ENCODE measurements at places on chromosomes 2 and 18.

- H3K27ac ChIP-seq, result no peak overlapping the region
- no peaks in the 10 kb centered on the region for H3K36me3 ChIP-seq
- peaks cover 5% of the 10 kb centered on the region for H3K4me1 ChIP-seq
- H3K4me3 ChIP-seq, result no peak overlapping the region
- DNase-seq, result no peak
- H3K27me3 ChIP-seq, result no peaks in the 10 kb centered on the region
Observed at GRCh38 chr2:215743066-215743465, 270.3 kb downstream of the MREG start.

GRCh38 chr2:62143696-62144095 is 52.2 kb upstream of the B3GNT2 start:
- peaks cover 14% of the 10 kb centered on the region for H3K4me1 ChIP-seq
- no peaks in the 10 kb centered on the region for H3K36me3 ChIP-seq
- H3K27ac ChIP-seq, result no peak overlapping the region
- H3K4me3 ChIP-seq, result no peak overlapping the region

GRCh38 chr2:222532315-222532714 is 108.0 kb downstream of the SGPP2 start:
- DNase-seq, result no peak
- no peaks in the 10 kb centered on the region for H3K36me3 ChIP-seq
- no peaks in the 10 kb centered on the region for H3K27me3 ChIP-seq
- H3K4me1 ChIP-seq, result no peaks in the 10 kb centered on the region
- no peak overlapping the region for H3K4me3 ChIP-seq
- no peak overlapping the region for H3K27ac ChIP-seq

DNA sequence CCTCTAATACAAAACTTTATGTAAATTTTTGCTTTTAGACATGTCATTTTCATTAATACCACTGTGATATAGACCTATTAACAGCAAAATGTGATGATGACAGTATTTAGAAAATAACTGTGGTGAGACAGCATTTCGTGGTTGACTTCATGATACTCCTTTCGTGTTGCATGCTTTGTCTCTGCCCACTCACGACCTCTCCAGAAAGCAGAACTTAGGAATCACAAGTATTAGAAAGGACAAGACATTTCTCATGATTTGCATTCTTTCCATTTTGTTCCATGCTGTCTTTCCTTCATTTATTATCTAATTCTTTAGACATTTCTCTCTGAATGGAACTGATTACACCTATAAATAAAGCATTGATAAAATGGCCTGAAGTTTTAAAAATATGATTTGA is 85.2 kb upstream of the POU3F3 start:
- no peak for DNase-seq
- no peaks in the 10 kb centered on the region for H3K4me1 ChIP-seq
- no peak overlapping the region for H3K4me3 ChIP-seq
- H3K36me3 ChIP-seq, result no peaks in the 10 kb centered on the region
- no peak overlapping the region for H3K27ac ChIP-seq
- no peaks in the 10 kb centered on the region for H3K27me3 ChIP-seq

- H3K27me3 ChIP-seq, result no peaks in the 10 kb centered on the region
- H3K4me1 ChIP-seq, result peaks cover 10% of the 10 kb centered on the region
- no peak overlapping the region for H3K4me3 ChIP-seq
- no peaks in the 10 kb centered on the region for H3K36me3 ChIP-seq
- H3K27ac ChIP-seq, result no peak overlapping the region
Observed at GRCh38 chr2:119683074-119683712, 4.2 kb downstream of the TMEM177 start.

DNA sequence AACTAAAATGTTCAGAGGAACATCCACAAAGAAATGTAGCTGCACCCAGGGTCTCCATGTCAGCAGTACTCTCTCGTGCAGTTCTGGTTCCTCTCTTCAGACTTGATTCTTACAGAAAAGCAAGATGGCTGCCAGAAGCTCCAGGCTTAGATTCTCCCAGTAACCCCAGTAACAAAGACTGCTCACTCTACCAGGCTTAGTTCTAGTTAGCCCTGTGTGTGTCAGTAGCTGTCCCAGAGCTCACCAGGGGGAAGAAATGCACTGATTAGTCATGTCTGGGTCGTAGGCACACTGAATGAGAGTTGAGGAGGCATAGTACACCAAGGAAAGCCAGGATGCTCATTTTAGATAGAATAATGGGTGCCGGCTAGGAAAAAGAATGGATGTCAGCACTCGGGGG is 395.0 kb upstream of the NRP2 start:
- no peaks in the 10 kb centered on the region for H3K27me3 ChIP-seq
- no peaks in the 10 kb centered on the region for H3K4me1 ChIP-seq
- H3K36me3 ChIP-seq, result no peaks in the 10 kb centered on the region
- DNase-seq, result no peak

DNA sequence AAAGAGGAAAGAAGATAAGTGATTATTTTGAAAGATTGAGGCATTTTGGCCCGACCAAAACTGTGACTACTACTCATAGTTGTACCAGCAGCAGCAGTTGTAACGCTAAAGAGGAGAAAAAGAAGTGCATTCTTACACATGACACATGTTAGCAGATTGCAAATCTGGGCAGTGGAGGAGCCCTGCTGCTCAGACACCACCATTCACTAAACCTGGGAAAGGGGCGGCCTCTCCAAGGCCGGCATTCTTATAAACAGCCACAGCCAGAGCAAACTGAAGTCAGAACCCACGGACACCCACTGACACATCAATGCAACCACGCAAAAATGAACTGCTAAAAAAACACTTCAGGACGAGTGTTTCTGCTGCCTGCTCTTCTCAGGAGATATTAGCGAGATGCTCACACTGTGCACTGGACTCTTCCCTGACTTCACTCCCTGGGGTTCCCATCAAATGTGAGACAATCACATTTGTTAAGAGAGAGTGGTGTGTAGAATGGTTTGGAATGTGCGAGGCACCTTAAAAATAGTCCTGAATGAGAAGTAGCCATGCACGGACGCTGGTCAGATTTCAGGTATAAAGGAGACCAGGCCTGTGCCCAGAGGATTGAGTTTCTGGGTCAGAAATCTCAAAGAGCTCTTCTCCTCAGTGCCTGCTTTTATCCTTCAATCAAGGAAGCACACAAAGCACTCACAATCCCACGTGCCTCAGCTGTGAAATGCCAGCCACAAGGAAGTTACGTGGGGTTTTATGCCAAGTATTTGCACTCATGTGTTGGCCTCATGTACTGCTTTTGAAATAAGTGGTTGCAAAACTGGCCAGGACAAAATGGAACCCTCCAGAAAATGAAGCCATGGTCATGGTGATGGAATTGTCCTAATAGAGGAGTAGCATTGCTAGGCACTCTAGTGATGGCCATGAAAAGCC is 83.4 kb downstream of the MTCL1 start:
- no peaks in the 10 kb centered on the region for H3K36me3 ChIP-seq
- no peak for DNase-seq
- no peaks in the 10 kb centered on the region for H3K27me3 ChIP-seq
- 0 out of 2 replicates have a peak, but pooled peaks cover under 1% of the 10 kb centered on the region for H3K4me1 ChIP-seq

All from PC-9 (cell line).